Lower lobe of right lung (tissue), 2 donors: ENCODE measurements at places on chromosomes 13 and 19. TPM values are rescaled to one million over a fixed set of nuclear protein-coding genes. Genes with fewer than 3 reads are reported as not detected.

DNA sequence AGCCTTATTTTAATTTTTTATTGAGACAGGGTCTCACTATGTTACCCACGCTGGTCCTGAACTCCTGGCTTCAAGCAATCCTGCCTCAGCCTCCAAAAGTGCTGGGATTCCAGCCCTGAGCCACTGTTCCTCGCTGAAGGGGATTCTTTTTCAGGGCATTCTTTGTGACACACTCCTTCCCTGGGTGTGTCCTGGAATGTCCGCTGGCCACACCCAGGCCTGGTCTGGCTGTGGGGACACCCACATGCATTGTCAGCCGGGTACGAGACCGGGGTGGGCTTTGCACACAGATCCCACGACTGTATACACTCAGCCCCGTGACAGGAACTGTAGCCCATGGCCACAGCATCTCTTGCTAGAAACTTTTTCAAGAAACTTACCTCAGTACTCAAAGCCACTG lies 34.4 kb upstream of the GATAD2A start:
- H3K27ac ChIP-seq: peak overlapping the region; percentile 10
- H3K4me1 ChIP-seq: peaks cover 33% of the 10 kb centered on the region
- no peak for DNase-seq
- H3K27me3 ChIP-seq: no peaks in the 10 kb centered on the region
- no peaks in the 10 kb centered on the region for H3K36me3 ChIP-seq

- H3K4me3 ChIP-seq: no peak overlapping the region
- no peaks in the 10 kb centered on the region for H3K36me3 ChIP-seq
- H3K27ac ChIP-seq: no peak overlapping the region
- no peaks in the 10 kb centered on the region for H3K27me3 ChIP-seq
These were observed 63.0 kb upstream of the ZNF536 start for GRCh38 chr19:30309176-30309575.

- no peak for DNase-seq
- H3K4me1 ChIP-seq: peaks cover 20% of the 10 kb centered on the region
- H3K4me3 ChIP-seq: no peak overlapping the region
These were observed 46.5 kb upstream of the RCBTB2 start for GRCh38 chr13:48579165-48579918.

The ITPKC gene
- total RNA-seq: 34.9 TPM
